Right lobe of liver (tissue), 6 donors: ENCODE measurements at places on chromosomes 3 and 15.

DNA sequence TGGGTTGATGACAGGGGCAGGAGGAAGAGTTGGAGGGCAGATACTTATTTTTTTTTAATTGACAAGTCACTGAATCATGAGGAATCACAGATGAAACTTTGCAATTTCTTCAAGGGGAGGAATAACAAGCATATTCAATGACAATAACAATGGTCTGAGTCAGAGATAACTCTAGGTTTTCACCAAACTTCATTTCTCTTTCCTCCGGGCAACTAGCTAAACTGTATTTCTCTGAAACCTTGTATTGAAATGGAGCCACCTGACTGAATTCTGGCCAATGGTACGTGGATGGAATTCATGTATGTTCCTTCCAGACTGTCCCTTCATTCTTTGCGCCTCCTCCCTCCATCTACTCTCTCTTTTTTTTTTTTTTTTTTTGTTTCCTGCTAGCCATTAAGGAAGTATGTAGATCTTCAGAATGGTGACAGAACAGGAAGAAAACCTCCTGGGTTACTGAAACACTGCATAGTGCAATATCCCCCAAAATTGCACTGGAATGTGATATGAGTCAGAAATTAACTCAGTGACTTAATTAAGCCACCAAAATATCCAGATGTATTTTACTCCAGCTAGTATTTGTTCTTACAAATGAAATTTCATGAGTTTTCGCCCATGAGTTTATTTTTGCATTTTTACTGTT is 495.4 kb downstream of the OTOL1 start:
- DNase-seq: no peak

GRCh38 chr3:56904552-56905215 is 102.9 kb upstream of the ARHGEF3 start:
- DNase-seq: no peak

DNA sequence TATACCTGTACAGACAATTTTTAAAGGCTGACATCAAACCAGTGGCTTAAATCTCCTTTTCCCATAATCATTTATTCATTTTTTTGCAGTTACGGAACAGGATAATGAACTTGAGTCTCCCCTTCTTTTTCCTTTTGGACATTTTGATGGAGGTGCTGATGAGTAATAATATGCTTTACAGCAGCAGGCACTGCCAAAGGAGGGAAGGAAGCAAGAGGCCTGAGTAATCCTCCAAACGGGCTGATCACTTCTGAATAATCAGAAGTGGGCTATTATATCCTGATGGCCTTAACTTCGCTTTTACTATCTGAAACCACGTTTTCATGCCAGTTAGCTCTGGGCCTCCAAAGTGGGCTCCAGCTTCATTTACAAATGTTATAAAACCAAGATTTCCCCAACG is 527.2 kb downstream of the FOXP1 start:
- DNase-seq: no peak

DNA sequence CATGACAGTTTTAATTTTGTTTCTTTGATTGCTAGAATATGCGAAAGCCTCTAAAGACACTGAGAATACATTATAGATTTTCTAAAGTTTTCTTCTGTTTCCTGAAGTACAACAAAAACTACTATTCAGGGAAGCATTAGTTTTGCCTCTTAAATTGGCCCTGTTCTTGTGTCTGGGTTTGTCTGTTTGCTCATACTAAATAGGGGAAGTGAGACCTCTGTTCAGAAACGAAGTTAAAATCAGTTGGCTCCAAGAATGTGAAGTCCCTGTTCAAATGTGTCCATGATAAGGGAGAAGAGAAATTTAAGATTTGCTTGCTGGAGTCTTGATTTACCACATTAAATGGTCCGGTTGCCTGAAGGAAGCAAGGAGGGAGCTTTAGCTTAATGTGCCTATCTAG is 327.3 kb upstream of the GBE1 start:
- no peak for DNase-seq

DNA sequence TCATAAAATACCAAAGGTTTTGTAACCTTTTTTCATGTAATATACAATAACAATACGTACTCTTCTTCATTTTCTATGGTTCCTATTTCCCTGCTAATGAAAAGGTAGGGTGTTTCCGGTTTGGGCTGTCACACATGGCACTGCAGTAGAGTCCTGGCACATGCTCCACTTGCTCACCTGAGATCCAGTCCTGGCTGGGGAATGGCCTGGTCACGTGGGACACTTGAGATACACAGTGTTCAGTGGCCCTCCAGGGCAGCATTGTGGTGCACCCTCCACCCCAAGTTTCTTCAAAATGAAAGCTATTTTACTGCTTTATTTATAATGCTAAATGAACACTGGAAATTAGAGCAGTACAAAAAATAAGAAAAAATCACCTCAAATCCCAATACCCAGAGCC is 23.2 kb downstream of the MRPS25 start:
- DNase-seq: no peak

- DNase-seq: peak; percentile 71
These were observed at the start of gene IL17RE for GRCh38 chr3:9902372-9903237. Gene IL17RE (plus strand): TSS chr3:9902848. CDS start chr3:9902933, 85 bp downstream.

DNA sequence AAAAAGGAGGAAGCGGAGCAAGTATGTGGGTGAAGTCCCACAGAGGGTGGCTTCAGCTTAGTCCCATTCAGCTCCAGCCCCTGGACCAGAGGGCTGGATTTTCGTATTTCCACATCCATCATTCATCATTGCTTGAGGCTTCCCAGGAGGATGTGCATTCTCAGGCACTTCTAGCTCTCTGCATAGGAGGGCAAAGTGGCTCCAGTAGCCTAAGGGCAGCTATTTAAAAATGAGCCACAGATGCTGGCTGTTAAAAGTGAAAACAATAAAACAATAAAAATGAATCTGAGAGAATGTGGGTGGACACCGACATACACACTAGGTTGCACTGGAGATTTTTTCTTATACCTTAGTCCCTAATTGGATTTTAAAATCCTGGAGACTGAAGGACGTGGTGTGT is 629.2 kb upstream of the ZNF385D start:
- no peak for DNase-seq

- DNase-seq: no peak
These were observed 18.0 kb upstream of the CHMP2B start for GRCh38 chr3:87209111-87209510.

- DNase-seq: no peak
These were observed 211.4 kb downstream of the IL5RA start for GRCh38 chr3:2898591-2899353.

- no peak for DNase-seq
These were observed 65.1 kb upstream of the LCTL start for GRCh38 chr15:66630801-66631351.

GRCh38 chr15:100438570-100438969 is 90.2 kb downstream of the CERS3 start:
- peak; percentile 71 for DNase-seq

DNA sequence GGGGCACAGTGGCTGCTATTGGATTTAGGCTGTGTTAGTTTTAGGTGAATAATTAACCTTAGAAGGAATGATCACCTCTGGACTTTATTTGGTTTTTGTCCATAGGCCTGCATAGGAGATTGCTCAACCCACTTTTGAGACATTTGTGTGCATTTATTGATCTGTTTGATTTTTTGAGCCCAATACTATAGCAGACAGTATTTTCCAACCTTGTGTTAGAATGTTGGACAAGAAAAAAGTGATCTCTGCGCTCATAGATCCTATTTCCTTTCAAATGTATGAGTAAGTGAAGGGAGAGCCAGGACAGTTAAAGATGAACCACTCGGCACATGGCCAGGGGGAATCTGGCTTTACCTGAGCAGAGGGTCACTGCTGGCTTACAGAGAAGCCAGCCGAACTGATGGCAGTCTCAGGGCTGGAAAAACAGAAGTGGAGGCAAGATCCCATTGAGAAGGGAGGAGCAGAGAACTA is 8.8 kb upstream of the TOPBP1 start:
- peak; percentile 82 for DNase-seq

- DNase-seq: no peak
These were observed 28.1 kb downstream of the ATOSA start for GRCh38 chr15:52651114-52651513.

- no peak for DNase-seq
These were observed 16.3 kb downstream of the CSPG4 start for GRCh38 chr15:75696311-75696720.

- no peak for DNase-seq
These were observed 35.9 kb downstream of the ADCY5 start for GRCh38 chr3:123412811-123413604.

DNA sequence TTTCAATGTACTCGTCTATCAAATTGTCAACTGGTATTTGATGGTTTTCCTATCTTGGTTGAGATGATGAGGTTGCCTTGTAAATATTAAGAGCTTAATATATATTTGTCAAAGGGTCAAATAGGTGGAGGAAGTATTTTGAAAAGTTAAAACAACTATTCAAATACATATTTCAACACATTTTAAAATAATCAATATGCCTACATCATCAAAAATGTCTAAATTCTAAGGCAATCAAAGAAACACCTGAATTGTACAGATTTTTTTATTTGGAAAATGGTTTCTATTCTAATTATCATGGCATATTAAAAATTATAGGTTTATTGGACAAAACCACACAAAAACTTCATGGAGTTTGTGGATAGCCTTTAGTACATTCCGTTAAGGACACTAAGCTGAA is 461.4 kb upstream of the ONECUT1 start:
- no peak for DNase-seq

- no peak for DNase-seq
These were observed 43.2 kb upstream of the UBE2E2 start for GRCh38 chr3:23159929-23160328.

GRCh38 chr3:64167351-64167750 is 57.9 kb downstream of the PRICKLE2 start:
- DNase-seq: no peak

DNA sequence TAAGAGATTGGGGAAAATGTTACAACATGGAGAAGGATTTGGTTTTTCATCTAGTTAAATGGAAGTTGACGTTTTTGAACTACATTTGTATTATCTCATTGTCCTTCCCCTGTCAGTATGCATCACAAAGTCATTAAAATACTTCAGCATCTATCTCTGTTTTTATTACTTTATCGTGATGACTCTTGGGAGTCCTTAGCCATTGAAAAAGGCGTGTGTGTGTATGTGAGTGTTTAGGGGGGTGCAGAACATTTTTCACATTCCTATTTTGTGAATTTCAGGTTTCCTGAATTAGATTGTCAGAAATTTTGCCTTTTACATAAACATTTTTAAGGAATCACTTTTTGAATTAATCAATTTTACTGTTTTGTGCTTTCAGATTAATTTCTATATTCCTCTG is 360.6 kb upstream of the SGO1 start:
- DNase-seq: no peak

- no peak for DNase-seq
These were observed 79.3 kb upstream of the LSAMP start for GRCh38 chr3:116524453-116525210.

- no peak for DNase-seq
These were observed 221.3 kb upstream of the CDIN1 start for GRCh38 chr15:36358094-36358493.

DNA sequence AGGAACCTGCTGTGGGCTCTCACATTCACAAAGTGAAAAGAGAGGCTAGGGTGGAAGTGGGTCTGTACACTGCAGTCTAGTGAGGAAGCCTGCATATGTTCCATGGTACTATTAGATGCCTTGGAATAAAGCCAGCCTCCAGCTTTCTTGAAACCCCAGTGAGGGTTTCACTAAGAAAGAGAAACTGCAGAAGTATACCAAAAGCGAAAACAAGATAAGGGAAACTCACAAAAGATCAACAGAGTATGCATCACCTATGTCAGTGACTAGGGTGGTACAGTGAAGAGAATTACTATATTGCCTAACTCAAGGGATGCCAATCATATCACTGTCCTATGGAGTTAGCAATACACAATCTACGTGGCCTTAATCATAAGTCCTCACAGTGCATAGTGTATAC is 212.5 kb upstream of the GADL1 start:
- no peak for DNase-seq

DNA sequence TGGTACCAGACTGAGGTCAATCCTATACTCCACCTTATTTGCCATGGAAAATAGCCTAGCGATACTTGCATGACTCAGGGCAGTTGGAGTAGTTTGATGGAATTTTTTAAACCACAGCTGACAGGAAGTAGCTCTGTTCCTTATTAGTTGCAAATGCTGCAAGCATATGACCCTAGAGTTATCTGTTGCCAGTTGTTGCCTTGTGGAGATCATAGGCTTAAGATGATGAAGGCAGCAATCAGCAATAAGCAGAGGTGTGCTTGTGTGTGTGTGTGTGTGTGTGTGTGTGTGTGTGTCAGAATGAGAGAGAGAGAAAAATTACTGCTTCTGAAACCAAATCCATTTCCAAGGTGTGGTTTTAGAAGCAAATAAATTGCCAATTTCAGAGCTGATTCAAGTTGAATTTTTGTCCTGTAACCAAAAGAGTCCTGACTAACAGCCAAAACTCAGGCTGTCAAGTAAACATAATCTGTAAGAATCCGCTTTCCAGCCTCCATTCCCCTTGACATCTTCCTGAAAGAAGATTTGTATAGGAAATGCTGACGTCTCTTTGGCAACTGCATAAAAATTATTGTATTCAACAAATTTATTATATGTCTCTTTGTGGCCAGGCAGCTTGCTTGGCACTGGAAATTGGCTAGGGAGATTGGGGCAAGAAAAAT is 141.2 kb downstream of the SERPINI1 start:
- DNase-seq: no peak

DNA sequence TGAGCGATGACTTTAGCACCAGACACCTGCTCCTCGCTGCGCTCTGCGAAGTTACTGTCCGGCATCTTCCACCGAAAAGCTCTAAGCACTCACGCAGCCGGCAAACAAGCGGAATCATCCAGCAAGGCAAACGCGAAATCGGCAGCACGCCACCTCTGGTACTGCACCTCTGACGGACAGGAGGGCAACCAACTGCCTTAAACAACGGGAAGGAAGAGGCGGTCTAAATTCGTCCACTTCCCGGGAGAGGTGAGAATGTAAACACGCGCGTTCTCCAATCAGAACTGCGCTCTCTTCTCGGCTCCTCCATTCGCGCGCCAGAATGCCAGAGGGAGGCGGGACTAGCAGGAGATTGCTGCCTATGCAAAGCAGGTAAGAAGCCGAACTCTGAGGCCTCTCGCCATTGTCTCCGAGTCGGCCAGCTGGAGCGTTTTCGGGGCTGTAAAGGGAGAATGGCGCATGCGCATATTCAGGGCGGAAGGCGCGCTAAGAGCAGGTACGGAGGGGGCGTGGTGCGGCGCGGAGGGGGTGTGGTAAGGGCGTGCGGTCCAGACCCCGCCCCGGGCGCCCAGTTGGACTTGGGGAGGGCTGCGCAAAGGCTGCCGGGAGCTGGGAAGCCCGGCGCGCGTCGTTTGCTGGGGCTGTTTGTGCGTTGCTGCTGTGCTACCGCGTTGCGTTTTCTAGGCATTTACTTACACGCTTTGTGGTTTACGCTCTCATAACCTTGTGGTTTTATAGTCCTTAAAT is at the start of the genes BTD and HACL1:
BTD (plus strand) TSS at position 347 of the 747 bp plus-strand sequence. CDS start 33,695 bp downstream, outside the sequence.
HACL1 (minus strand) TSS at position 171 of the 747 bp plus-strand sequence; CDS start at position 65, 106 bp downstream.
- DNase-seq: peak; percentile 98

GRCh38 chr15:32675466-32675865 is 34.0 kb downstream of the SCG5 start:
- no peak for DNase-seq

- DNase-seq: no peak
These were observed 27.9 kb upstream of the RTP1 start for GRCh38 chr3:187169231-187169960.

- DNase-seq: no peak
These were observed 255.3 kb upstream of the ZPLD1 start for GRCh38 chr3:102179326-102180177.
